A549 treated with Mapracorat at 1 μM for 4 hours (cell line): ENCODE measurements at places on chromosomes 5 and 9. TPM values are rescaled to one million over a fixed set of nuclear protein-coding genes. Genes with fewer than 3 reads are reported as not detected.

Gene PCDHB9
- total RNA-seq, result 0.03 to 0.26 TPM (median 0.05 TPM) in 3 of 5 replicates, not detected in the others

Gene SVEP1
- total RNA-seq, result 1.4 to 2.0 TPM (median 1.9 TPM) in 5 replicates

Gene SPATA31D4
- not detected in 5 replicates for total RNA-seq

Gene OLFML2A
- total RNA-seq, result 19.1 to 31.2 TPM (median 27.9 TPM) in 5 replicates

Gene ACOT12
- total RNA-seq, result 0.23 TPM in 1 of 5 replicates, not detected in the others

Gene C5orf58
- total RNA-seq, result not detected in 5 replicates

Gene ST8SIA4
- total RNA-seq, result 0.20 to 0.38 TPM (median 0.29 TPM) in 5 replicates

Gene CCNI2
- 0.05 to 0.39 TPM (median 0.21 TPM) in 4 of 5 replicates, not detected in the other for total RNA-seq

Gene FAM151B
- 1.1 to 2.3 TPM (median 1.5 TPM) in 5 replicates for total RNA-seq

Gene CDH12
- not detected in 5 replicates for total RNA-seq

Gene SLC26A2
- 44.5 to 67.9 TPM (median 59.0 TPM) in 5 replicates for total RNA-seq

Gene ATP10B
- total RNA-seq, result not detected in 5 replicates

Gene EQTN
- 0.22 TPM in 1 of 5 replicates, not detected in the others for total RNA-seq

Gene LTC4S
- 0.58 TPM in 2 of 5 replicates, not detected in the others for total RNA-seq

Gene FCN2
- total RNA-seq, result not detected in 5 replicates

Gene CDKN2B
- total RNA-seq, result not detected in 5 replicates

Gene SCGB3A2
- total RNA-seq, result not detected in 5 replicates

Gene ADAMTS13
- 0.42 to 0.64 TPM (median 0.49 TPM) in 5 replicates for total RNA-seq

Gene SLC45A2
- total RNA-seq, result 0.17 TPM in 1 of 5 replicates, not detected in the others

Gene REEP2
- total RNA-seq, result 6.8 to 7.4 TPM (median 7.1 TPM) in 5 replicates

Gene LIX1
- not detected in 5 replicates for total RNA-seq

Gene DRD1
- total RNA-seq, result 0.08 to 0.18 TPM (median 0.15 TPM) in 5 replicates

Gene NIPSNAP3A
- total RNA-seq, result 10.9 to 14.7 TPM (median 14.3 TPM) in 5 replicates

Gene SOX30
- total RNA-seq, result not detected in 5 replicates

Gene CNTNAP3B
- total RNA-seq, result 12.4 to 17.5 TPM (median 14.8 TPM) in 5 replicates

Gene PAEP
- total RNA-seq, result 0.25 to 0.45 TPM (median 0.34 TPM) in 4 of 5 replicates, not detected in the other

Gene OGN
- total RNA-seq, result not detected in 5 replicates

Gene SLC1A3
- 0.05 to 0.27 TPM in 2 of 5 replicates, not detected in the others for total RNA-seq

Gene CCDC183
- 0.16 to 0.58 TPM (median 0.23 TPM) in 5 replicates for total RNA-seq

Gene F2RL2
- 2.8 to 4.1 TPM (median 3.1 TPM) in 5 replicates for total RNA-seq

Gene SLIT3
- 13.2 to 18.6 TPM (median 16.3 TPM) in 5 replicates for total RNA-seq
